ENCODE measurements at places on chromosomes 1 and 21. TPM values are rescaled to one million over a fixed set of nuclear protein-coding genes. Genes with fewer than 3 reads are reported as not detected.

CD1B gene
- not detected for total RNA-seq

UBE2U gene
- not detected for total RNA-seq

GBP4 gene
- 5.3 TPM for total RNA-seq

PRSS38 gene
- not detected for total RNA-seq

PIK3C2B gene
- 14.8 TPM for total RNA-seq

Measured in left lobe of liver (tissue), 2 donors.